ENCODE measurements at places on chromosomes 12 and 14.

DNA sequence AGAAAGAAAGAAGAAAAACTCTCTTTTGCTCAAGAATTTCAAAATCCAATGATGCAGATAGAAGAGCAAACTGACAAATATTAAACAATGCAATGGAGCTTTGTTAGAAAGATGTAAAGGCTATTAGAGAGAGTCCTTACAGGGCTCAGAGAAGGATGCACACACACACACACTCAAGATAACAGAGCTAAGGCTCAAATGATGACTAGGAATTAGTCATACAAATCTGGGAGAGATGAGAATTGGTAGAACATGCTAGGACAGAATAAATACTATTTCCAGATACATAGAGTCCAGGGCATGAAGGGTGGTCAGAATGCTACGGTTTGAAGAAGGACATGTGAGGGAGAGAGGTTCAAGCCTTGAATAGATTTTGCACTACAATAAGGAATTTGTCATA is 650.1 kb upstream of the MDGA2 start:
- no peak for DNase-seq

- no peak for DNase-seq
Observed at GRCh38 chr12:108778053-108778452, 46.7 kb upstream of the CORO1C start.

- peak; percentile 33 for DNase-seq
Observed at GRCh38 chr14:49879646-49880204, 13.2 kb upstream of the ARF6 start.

DNA sequence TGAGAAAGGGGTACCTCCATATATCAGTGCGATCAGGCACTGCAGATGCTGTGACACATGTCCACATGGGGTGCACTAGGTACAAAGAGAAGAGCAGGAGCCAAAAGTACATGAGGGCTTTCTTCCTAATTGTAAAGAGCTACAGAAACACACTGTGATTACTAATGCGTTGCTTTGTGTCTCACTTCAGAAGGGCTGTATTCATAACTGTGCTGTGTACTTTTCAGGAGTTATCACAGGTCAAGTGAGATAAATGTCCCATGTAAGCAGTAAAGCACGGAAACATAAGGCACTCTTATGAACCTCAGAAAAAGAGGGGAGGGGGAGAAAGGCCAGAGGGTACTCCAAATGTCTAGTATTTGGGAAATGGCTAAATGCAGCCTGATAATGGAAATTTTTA is 10.6 kb downstream of the SPRING1 start:
- DNase-seq, result no peak

DNA sequence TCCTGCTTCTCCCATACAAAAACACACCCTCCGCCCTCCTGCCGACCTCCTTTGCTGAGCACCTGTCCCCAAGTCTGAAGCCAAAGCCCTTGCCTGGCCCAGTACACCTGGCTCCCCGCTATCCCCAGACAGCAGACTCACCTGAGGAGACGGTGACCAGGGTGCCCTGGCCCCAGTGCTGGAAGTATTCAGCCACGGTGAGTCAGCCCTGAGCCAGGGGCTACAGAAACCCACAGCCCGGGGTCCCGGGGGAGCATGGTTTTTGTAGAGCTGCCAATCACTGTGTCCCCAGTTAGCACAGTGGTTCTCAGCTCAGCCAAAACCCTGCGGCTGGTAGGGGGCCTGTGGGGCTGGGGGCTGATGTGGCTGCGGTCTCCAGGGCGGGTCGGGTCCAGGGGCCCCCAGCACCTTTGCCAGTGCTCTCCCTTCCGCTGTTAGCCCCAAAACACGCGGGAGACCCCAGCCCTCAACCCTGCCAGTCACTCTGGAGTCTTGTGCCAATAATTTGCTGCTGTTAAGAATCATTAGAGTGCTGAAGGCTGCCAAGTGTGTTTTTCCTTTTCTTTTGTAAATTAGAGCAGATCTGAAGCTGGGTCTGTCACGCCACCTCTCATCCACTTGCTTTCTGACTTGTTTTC is 339.0 kb downstream of the TMEM121 start:
- no peak for DNase-seq

DNA sequence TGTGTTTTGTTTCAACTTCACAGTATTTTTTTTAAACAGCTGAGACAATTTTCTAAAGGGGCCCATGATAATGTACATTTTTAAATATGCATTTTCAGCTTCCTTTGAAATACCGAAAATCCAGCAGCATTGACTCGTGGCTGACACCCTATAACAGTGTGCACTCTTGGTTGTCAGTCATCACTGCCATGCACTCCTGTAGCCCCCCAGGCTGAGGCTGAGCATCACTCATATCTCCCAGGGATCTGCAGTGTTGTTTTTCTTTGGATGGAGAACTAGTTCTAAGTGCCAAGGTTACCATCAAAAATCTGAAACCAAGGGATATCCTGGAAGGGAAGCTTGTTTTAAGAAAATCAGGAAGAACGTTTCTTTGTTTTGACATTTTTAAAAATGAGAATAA is 81.2 kb downstream of the C14orf132 start:
- no peak for DNase-seq

- DNase-seq, result no peak
Observed at GRCh38 chr14:48983351-48983888, 602.8 kb downstream of the RPS29 start.

GRCh38 chr14:75088566-75089373 is 19.3 kb downstream of the ZC2HC1C start:
- peak; percentile 17 for DNase-seq

DNA sequence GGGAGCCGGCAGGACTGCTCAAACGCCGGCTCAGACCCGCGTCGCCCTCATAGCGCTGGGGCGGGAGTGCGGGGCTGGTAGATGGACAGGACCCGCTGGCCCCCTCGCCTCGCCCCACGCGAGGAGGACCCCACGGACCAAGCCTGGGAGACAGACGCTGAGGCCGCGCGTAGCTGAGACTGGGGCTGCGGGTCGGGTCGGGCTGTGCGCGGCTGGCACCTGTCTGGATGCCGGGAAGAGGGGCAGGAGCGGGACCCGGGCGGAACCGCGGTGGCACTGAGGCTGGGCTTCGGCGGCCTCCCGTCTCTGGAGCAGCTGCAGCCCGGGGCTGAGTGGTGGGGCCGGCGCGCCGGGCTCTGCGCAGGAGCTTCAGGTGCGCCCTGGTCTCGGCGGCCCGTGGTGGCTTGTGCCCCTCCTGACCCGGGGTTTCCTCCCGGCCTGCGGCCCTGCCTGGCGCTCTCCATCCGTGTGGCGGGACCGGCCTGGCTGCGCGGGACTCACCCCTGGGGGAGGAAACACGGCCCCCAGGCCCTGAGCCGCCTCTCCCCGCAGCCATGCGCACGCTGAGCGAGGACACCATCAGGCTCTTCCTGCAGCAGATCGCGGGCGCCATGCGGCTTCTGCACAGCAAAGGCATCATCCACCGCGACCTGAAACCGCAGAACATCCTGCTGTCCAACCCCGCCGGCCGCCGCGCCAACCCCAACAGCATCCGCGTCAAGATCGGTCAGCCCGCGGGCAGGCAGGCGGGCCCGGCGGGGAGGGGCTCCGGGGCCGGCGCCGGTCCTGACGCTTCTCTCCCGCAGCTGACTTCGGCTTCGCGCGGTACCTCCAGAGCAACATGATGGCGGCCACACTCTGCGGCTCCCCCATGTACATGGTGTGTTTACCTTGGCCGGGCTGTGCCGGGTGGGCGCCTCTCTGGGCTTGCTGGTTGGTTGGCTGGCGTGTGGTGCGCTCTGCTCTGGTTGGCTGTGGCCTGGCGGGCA is 14.0 kb downstream of the ULK1 start:
- DNase-seq, result no peak

DNA sequence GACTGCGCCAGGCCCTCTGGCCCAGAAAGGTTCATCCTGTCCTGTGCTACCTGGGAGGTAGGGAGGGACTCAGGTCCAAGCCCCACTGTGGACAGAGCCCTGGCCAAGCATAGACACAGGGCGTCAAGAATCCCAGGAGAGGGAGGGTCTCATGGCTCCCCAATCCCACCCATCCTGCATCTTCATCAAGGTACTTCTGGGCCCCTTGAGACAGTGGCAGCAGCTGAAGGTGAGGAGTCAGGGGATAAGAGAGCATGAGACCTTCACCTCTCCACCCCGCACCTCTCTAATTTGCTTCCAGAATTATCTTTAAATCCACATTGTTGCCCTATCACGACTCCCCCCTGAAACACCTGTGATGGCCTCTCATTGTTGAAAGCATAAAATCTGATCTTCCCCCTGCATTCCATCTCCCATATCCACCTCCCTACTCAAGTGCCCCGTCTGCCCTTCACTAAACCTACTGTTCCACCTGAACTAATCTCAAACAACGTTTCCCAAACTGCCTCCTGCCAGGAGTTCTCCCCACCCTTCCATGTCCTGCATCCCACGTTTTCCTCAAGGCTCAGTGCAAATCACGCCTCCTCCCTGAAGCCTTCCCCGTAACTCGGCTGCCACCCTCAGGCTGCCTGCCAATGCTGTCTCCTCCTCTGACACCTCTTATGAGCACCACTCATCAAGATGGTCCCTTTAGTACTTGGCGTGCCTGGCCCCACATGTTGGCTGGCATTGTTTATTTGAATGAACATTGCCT is 27.1 kb downstream of the KRT18 start:
- DNase-seq, result no peak

DNA sequence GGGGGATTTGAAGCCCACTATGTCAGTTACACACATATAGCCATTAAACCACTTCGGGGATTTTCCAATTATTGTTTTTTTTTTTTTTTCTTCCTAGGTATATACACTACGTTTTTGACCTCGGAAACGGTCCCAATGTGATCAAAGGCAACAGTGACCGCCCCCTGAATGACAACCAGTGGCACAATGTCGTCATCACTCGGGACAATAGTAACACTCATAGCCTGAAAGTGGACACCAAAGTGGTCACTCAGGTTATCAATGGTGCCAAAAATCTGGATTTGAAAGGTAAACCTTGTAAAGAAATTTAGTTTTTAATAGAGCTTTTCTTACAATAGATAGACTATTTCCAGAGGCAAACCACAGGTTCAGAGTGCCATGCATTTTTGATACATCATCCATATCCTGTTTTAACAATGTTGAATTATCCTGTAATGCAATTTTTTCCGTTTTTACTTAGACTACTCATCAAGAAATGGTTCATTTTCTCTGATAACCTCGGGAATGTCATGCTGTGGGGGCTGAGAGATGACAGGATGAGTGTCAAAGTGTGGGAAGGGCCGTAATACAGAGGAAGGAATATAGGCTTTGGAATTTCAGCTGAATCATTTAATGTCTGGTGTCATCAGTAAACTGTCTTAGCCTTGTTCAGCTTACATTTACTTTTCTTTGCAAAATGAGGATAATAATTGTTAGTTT is 797.1 kb downstream of the NRXN3 start:
- DNase-seq, result no peak

GRCh38 chr14:80354860-80355581 is 143.7 kb upstream of the DIO2 start:
- DNase-seq, result no peak

GRCh38 chr12:43029971-43030370 is 440.4 kb upstream of the PRICKLE1 start:
- DNase-seq, result no peak

GRCh38 chr12:93127107-93127560 is 198.0 kb upstream of the EEA1 start:
- no peak for DNase-seq

DNA sequence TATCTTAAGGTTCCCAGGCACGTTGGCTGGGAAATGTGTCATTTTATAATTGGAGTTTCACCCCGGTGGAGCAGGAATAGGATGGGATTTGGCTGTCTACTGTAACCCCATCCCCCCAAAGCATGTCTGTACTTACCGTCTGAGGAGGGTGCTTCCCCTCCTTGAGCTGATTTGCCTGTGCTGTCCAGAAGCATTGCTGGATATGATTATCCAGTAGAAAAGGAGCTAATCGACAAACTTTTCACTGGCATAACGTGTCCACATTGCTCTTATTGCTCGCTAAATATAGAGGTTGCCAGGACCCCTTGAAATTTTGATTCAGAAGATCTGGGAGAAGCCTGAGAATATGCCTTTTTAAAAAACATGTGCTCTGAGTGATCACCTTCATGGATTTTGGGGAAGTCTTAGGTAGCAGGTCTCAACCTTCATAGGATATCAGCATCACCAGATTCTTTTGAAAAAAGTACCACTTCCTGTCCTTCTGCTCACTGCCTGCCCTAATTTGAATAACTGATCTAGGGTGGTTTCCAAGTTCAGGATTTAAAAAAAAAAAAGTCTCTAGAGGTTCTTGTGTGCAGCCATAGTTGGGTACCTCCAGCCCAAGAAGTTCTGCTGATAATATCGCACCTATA is 80.4 kb upstream of the KCNA1 start:
- no peak for DNase-seq

GRCh38 chr12:77319166-77319565 is 253.8 kb upstream of the E2F7 start:
- DNase-seq, result no peak

- peak; percentile 34 for DNase-seq
Observed at GRCh38 chr14:89767861-89768268, 186.7 kb downstream of the EFCAB11 start.

DNA sequence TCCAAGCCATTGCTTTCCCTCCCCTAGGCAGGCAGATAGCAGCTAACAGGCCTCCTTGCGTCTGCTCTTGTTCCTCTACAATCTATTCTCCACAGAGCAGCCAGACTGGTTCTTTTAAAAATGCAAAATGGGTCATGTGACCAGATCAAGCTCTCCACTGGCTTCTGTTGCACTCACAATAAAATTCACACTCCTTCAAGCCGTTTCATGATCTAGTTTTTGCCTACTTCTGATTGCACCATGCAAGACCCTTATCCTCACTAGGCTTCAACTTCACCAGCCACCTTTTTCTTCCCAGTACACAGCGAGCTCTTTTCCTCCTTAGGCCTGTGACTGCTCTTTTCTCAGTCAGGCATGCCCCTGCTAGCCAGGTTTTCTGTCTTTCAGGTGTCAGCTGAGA is 6.1 kb upstream of the KRAS start:
- DNase-seq, result no peak

GRCh38 chr12:132825861-132826260 is 2.8 kb downstream of the GOLGA3 start:
- no peak for DNase-seq

DNA sequence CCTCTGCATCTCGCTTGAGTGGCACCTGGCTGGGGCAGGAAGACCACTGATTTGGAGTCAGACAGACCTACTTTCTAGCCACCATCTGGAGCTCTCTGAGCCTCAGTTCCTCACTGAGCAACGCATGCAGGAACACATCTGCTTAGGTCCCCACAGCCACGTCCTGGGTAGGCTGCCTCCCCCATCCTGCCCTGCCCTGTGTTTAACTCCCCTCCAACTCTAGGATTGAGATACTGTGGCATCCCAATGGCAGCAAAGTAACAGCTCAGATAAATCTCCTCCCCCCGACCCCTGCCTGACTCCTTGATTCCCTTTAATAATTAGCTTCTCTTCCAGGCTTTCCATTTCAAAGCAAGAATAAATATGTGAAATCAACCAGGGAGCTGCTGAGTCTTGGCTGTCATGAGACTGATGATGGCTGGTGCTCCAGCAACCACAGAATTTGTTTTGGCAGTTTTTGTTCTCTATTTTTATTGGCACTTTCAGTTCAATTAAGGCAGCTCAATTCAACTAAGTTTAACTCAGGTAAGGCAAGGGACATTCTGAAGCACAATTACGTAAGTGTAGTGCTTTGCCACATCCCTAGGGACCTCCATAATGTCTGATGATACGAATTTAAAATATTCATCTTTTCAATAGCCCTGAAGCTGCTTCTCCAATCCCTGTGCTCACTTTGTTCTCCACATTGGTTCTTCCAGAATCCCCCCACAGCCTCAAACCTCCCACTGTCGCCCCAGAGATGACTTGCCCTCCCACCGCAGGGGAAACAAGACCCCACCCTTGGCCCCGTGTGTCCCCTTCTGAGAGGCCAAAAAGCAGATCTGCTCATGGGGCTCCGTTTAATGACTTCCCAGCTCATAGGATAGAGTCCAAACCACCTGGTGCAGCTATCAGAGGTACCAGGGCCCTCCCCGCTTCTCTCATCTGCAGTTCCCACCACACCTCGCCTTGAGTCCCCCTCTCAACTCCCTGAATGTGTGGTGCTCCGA is 58.2 kb downstream of the ESR2 start:
- DNase-seq, result no peak
